Left ventricle myocardium inferior (tissue), 1 donor: ENCODE measurements at places on chromosomes 16 and 17. TPM values are rescaled to one million over a fixed set of nuclear protein-coding genes. Genes with fewer than 3 reads are reported as not detected.

Gene TBC1D3E
- total RNA-seq = not detected

Gene EPN3
- 19.9 TPM for total RNA-seq

Gene TBC1D3
- total RNA-seq = not detected

Gene ATP2C2
- total RNA-seq = not detected

Gene NHLRC4
- 0.11 TPM for total RNA-seq

Gene SYT17
- total RNA-seq = 0.49 TPM

Gene SLC52A1
- total RNA-seq = not detected

Gene TPSAB1
- 3.6 TPM for total RNA-seq

Gene ODAD4
- total RNA-seq = 1.3 TPM

Gene ITGB4
- total RNA-seq = 10.6 TPM

Gene B4GALNT2
- not detected for total RNA-seq

Gene ATF7IP2
- total RNA-seq = 53.6 TPM

Gene RASL10B
- 18.4 TPM for total RNA-seq

Gene COL1A1
- total RNA-seq = 45.8 TPM

Gene KRT28
- not detected for total RNA-seq
